ENCODE measurements at places on chromosomes 7 and 10. TPM values are rescaled to one million over a fixed set of nuclear protein-coding genes. Genes with fewer than 3 reads are reported as not detected.

GRCh38 chr10:50312464-50313437, 61.4 kb upstream of the ASAH2 start:
- no peak for DNase-seq

GRCh38 chr10:131625041-131625440, 275.8 kb upstream of the PPP2R2D start:
- no peak for DNase-seq

GRCh38 chr7:43752411-43752810, 6.1 kb upstream of the BLVRA start:
- DNase-seq = no peak

DNA sequence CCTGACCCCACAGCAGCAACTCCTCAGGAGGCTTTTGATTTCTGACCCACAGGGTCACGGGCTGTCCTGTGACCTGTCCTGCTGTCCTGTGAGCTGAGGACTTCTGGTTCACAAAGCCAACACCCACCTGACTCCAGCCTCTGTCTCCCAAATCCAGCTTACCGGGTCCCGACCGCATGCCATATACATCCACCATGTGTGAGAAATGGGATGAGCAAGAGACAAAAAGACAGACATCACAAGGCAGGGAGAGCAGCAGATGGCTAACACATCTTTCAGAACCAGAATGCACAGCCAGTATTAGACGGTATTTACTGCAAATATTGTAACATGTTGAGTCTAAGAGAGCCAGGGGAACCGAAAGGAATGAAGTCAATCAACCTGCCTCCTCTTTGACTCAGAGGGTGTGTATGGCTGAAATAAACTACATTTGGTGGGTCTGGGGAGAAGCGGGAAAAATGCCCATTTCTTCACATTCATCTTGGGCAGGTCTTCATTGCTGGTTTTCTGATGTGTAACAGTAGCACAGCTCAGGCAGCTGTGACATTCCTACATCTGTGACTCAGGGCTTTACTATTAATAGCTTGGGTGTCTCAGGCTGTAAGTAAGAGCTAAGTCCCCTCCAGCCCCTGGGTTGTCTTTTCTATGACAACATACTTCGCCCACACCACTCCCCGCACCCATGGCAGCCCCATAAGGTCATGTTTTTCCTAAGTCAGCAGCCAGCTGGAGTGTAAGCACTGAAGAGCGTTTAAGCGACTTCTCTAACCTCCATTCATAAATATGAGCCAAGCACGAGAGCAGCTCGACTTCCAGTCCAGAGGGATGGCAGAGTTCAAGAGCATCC, 25.0 kb downstream of the ABLIM1 start:
- DNase-seq = no peak

DNA sequence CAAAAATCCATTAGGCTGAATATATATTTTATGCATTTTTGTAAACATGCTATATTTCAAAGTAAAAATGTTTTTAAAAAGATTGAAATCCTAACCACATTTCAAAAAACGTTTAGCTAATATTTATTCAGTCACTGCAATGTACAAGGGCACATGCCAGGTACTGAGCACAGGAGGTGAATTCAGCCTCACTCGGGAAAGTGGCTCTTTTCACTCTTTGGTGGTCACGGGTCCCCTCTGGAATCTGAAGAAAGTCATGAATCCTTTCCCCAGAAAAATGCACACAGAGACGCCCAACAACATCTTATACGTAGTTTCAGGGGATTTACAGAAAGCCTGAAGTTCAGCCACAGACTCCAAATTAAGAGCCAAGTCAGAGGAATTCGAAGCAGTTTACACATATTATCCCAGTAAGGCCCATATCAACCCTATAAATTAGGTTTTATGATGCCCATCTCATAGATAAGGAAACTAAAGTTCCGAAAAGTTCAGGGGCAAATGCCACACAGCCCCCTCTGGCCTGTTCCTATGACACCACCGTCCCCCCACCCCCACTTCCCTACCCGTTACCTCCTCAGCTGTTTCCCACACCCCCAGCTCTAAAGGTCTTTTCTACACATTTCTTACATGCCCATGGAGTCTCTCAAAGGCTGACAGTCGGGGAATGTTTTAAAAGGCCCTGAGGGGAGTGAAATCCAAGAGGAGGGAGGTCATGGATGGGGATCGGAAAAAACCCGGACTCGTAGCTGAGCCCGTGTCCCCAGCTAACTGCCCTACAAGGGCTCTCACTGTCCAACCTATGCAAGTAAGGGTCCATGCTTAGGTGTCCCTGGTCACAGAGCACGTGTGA, 9.6 kb upstream of the SVOPL start:
- DNase-seq = no peak

C1QL3 gene
- total RNA-seq = 1.3 TPM

All from H1 (cell line).